ENCODE measurements at places on chromosomes 3 and 15. TPM values are rescaled to one million over a fixed set of nuclear protein-coding genes. Genes with fewer than 3 reads are reported as not detected.

The SUSD5 gene
- 0.40 TPM for total RNA-seq

The ARL6IP5 gene
- 85.0 TPM for total RNA-seq

The CPEB1 gene
- 0.53 TPM for total RNA-seq

GRCh38 chr15:33234020-33234461, 39.5 kb upstream of the FMN1 start:
- no peak for DNase-seq

DNA sequence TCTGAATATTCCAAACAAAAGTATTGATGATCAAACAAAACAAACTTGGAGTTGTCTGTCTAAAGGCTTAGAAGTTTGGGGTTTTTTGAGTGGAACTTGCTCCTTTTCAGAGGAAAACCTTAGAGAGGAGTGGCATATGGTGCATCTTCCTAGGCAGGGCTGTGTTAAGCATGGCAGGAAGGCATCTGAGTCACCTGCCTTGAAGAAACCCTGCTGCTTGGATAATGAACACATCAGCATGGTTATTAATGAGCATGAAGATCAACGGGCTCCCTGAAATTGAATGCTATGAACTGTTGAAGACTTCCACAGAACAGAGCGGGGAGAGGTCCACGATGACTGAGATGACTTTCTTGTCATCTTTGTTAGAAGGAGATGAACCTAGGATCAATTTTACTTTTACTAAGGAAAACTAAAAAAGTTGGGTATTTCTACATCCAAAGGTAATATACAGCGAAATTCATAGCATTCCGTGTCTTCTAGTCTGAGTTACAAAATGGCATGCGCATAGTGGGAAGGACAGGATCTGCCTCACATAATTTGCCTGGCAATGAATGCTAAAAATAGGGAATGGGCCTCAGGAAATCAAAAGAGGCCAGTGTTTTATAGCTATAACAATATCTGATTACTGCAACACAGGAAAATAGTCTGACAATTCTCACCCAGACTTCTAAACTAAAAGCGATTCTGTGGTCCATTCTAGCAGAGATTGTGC, 11.6 kb upstream of the TMED3 start:
- no peak for DNase-seq

The PRSS50 gene
- total RNA-seq, result not detected

Data from Peyer's patch (tissue), 4 donors.